Activated T-cell treated with anti-CD3 and anti-CD28 coated beads, Interleukin-2, amount 50 U/mL, for 72 hours (primary cell): ENCODE measurements at places on chromosomes 2 and 18. TPM values are rescaled to one million over a fixed set of nuclear protein-coding genes. Genes with fewer than 3 reads are reported as not detected.

- H3K36me3 ChIP-seq: peaks cover 2% of the 10 kb centered on the region
- peak overlapping the region; percentile 93 for H3K4me3 ChIP-seq
- H3K27me3 ChIP-seq: peaks cover 4% of the 10 kb centered on the region
- no peak overlapping the region for H3K27ac ChIP-seq
- H3K4me1 ChIP-seq: peaks cover 40% of the 10 kb centered on the region
Observed at GRCh38 chr2:73212448-73213176, 1.4 kb upstream of the SMYD5 start.

Gene ALKAL2
- total RNA-seq: 0.60 TPM

Gene ACVR1
- total RNA-seq: 29.7 TPM

Gene RAB6C
- total RNA-seq: not detected

GRCh38 chr2:48929571-48930301, 174.2 kb upstream of the LHCGR start:
- H3K27me3 ChIP-seq: no peaks in the 10 kb centered on the region
- no peak for DNase-seq

DNA sequence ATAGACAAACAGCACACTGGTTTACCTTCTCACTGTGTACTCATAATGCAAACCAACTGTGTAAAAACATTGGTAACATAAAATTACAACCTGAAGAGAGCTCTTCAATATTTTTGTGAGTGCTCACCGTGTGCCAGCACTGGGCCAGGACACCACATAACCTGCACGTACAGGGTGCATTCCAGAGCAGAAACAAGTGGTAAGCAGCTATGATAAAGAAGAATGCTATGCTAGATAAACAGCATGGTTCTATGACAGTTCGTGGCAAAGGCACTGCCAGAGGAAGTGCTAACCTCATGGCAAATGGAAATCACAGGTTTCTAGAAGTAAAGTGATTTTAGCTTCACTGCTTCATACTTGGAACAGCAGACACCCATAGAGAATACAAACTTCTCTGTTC, 343.5 kb downstream of the MTX2 start:
- no peak overlapping the region for H3K27ac ChIP-seq
- no peak for DNase-seq
- no peak overlapping the region for H3K4me3 ChIP-seq
- H3K27me3 ChIP-seq: peaks cover 28% of the 10 kb centered on the region

DNA sequence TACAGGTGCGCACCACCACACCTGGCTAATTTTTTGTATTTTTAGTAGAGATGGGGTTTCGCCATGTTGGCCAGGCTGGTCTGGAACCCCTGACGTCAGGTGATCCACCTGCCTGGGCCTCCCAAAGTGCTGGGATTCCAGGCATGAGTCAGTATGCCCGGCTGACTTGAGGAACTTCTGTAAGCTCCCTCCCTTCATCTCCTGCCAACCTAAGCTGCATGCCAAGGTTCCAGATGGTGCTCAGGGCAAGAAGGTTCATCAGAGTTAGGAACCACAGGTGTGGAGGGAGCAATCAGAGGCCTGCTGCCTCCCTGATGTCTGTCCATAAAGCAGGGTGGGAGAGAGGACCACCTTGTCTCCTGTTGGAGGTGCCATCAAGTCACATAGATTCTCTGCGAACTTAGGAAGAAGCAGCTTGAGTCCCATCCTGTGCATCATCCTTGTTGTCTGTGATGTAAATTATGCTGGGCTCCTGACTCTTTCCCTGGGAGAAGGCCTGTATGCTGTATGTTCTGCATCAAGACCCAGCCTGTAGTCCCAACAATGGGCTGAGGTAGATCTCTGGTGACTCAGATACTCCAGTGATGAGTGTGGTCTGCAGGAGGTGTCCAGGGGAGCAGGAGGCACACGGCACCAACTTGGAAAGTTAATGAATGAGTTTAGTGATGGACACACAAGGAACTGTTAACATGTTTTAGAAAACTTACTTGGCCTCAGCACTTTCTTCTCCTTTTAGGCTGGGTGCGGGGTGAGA, 53.1 kb downstream of the TMEM17 start:
- no peak overlapping the region for H3K27ac ChIP-seq
- H3K4me1 ChIP-seq: no peaks in the 10 kb centered on the region
- H3K27me3 ChIP-seq: peaks cover 11% of the 10 kb centered on the region
- H3K36me3 ChIP-seq: no peaks in the 10 kb centered on the region
- H3K4me3 ChIP-seq: no peak overlapping the region

GRCh38 chr2:17646838-17647701, 106.5 kb downstream of the SMC6 start:
- H3K27ac ChIP-seq: no peak overlapping the region
- DNase-seq: no peak
- H3K4me3 ChIP-seq: no peak overlapping the region

GRCh38 chr2:205585449-205586383, 96.6 kb upstream of the NRP2 start:
- H3K27me3 ChIP-seq: peaks cover 6% of the 10 kb centered on the region
- H3K4me3 ChIP-seq: no peak overlapping the region
- no peaks in the 10 kb centered on the region for H3K36me3 ChIP-seq
- no peaks in the 10 kb centered on the region for H3K4me1 ChIP-seq
- H3K27ac ChIP-seq: no peak overlapping the region

DNA sequence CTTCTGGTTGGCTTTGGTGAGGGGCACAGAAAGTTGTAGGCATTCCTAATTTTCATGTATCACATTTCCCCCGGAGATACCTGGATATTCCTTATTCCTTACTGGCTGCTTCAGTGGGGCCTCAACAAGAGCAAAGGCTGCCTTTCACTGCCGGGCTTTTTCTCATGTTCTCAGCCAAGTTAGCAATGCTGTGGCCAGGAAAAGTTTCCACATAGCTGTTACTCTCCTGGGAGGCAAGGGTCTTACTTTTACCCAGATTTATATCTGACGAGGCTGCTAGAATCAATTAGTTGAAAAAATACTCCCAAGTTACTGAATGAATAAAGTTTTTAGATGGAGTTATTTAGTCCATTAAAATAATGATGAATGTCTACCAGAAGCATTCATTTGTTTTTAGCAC, 230.5 kb downstream of the ZNF407 start:
- peaks cover 8% of the 10 kb centered on the region for H3K4me1 ChIP-seq
- H3K36me3 ChIP-seq: peaks cover 2% of the 10 kb centered on the region
- H3K27ac ChIP-seq: no peak overlapping the region

DNA sequence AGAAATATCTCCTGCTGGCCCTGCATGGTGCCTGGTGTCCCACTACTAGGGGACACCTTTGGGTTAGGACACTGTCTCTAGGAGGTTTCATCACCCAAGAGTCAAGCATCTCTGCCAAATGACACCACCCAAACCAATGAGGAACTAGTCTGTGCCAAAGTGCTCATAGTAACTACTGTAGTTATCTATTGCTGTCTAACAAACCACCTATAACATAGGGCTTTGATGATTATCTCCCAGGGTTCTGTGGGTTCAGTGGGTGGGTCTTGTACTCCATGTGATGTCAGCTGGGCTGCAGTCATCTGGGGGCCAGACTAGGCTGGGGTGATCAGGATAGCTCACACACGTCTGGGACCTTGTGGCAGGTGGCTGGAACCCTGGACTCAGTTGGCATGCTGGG, 59.8 kb downstream of the EPAS1 start:
- no peak for DNase-seq
- H3K4me1 ChIP-seq: peaks cover 24% of the 10 kb centered on the region
- H3K27me3 ChIP-seq: no peaks in the 10 kb centered on the region
- H3K27ac ChIP-seq: no peak overlapping the region
- H3K36me3 ChIP-seq: no peaks in the 10 kb centered on the region

DNA sequence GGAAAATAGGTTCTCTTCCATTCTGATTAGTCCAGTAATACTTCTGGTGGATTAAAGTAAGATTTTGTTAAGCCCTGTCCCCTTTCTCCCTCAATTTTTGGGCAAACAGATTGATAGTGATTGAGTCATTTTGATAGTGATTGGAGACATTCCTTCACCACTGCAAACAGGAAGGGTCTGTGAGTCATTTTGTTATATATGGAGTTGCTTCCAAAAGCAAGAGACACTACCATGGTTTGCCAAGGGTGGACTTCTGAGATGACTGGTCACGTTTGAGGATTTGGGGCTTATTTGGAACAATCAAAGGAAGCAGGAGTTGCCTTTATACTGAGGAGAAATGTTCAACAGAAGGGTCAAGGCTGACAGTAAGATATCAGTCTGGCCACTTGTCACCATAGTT, 249.9 kb downstream of the PARD3B start:
- no peak overlapping the region for H3K4me3 ChIP-seq
- no peaks in the 10 kb centered on the region for H3K4me1 ChIP-seq
- no peak overlapping the region for H3K27ac ChIP-seq
- no peaks in the 10 kb centered on the region for H3K27me3 ChIP-seq

DNA sequence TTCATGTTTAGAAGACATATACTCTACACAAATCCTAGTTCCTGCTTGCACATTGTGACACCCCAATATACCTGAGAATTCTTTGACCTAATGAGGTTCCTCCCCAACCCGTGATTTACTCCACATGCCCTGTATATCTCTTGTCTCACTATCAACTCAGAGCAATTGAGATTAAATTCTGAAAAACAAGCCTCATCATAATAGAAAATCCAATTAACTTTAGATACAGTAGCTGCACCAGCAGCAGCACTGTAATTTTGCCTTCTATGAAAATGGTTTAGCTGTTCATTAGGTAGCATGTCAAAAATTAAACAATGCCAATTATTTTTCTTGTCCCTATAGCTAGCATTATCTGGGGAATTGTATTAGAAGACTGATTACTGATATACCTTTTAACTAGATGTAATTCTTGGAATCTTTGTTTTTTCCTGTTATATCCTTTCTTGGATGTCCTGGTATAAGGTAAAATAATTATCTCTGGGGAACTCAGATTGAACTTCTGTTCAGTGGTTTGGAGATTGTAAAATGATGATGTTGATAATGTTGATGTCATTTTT, 218.9 kb upstream of the TANK start:
- no peaks in the 10 kb centered on the region for H3K27me3 ChIP-seq
- peak overlapping the region; percentile 71 for H3K27ac ChIP-seq
- H3K4me1 ChIP-seq: peaks cover 27% of the 10 kb centered on the region

Gene ALPI
- not detected for total RNA-seq

DNA sequence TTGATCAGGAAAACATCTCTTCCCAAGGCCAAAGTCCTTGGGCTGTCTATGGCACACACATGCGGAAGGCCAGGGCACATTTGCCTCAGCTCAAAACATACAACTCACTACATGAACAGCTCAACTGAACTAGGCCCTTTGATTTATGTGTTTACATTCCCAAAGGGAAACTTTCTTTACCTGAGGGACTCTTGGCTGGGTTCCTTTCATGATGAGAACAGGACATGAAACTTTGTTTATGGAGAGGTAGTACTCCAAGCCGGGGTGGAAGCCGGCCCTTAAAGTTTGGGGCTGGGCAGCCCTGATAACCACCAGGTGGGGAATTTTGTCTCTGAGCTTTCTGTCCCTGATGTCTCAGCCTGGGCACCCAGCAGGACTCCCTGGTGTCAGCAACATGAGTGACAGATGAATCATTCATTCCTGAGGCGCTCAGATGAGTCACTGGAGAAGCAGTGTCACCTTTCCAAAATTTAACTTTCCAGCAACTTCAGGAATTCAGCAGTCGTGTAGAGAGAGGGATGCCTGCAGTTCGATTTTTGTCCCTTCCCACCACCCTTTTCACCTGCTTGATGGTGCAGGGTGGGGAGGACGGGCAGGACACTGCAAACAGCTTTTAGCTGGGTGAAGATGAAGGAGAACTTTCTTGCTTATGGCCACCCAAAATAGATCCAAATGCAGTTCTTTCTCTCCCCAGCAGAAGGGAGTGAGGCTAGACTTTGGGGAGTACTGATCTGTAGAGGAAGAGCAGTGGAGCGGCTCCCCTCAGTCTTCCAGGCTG, 331.6 kb downstream of the DYSF start:
- H3K27me3 ChIP-seq: peaks cover 7% of the 10 kb centered on the region
- H3K27ac ChIP-seq: no peak overlapping the region
- no peaks in the 10 kb centered on the region for H3K4me1 ChIP-seq
- no peak overlapping the region for H3K4me3 ChIP-seq
- H3K36me3 ChIP-seq: no peaks in the 10 kb centered on the region

Gene KYNU
- 0.35 TPM for total RNA-seq

DNA sequence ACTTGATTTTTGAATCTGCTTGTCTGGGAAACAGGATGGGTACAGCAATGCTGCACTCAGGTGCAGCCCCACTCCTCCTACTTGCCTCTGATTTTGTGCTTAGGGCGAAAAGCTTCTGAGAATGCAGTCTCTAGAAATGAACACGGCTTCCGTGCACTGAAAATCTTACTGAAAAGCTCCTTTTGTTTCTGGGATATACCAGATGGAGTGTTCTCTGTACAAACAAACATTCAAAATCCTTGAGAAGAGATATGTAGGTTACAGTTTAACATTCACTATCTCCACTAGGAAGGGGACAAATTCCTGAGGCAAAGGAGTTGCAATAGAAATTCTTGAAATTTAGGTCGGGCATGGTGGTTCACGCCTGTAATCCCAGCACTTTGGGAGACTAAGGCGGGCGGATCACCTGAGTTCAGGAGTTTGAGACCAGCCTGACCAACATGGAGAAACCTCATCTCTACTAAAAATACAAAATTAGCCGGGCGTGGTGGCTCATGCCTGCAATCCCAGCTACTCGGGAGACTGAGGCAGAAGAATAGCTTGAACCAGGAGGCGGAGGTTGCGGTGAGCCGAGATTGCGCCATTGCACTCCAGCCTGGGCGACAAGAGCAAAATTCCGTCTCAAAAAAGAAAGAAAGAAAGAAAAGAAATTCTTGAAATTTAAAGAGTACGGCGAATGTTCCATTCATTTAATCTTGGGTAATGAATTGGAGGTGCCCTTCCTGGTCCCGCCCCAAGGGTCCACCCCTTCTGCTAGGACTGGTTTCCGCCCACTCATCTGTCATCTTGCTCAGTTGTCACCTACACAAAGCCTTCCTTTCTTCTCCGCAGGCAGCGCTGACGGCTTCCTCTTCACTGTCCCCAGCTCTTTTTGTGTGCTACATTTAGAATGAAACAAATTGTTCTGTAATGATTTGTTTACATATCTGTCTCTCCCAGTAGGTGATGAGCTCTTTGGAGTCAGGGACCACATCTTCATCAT, 92.4 kb downstream of the SOCS6 start:
- peaks cover 5% of the 10 kb centered on the region for H3K4me1 ChIP-seq
- DNase-seq: no peak
- no peak overlapping the region for H3K4me3 ChIP-seq
- H3K27me3 ChIP-seq: peaks cover 9% of the 10 kb centered on the region
- no peak overlapping the region for H3K27ac ChIP-seq
- H3K36me3 ChIP-seq: no peaks in the 10 kb centered on the region

- peaks cover 6% of the 10 kb centered on the region for H3K36me3 ChIP-seq
- peak; percentile 50 for DNase-seq
- H3K4me3 ChIP-seq: peak overlapping the region; percentile 83
- peaks cover 55% of the 10 kb centered on the region for H3K4me1 ChIP-seq
Observed at GRCh38 chr2:85887566-85888019, 1.2 kb downstream of the ST3GAL5 start.

Gene GPR55
- total RNA-seq: 9.8 TPM

GRCh38 chr18:21277578-21277977, 35.5 kb downstream of the GREB1L start:
- H3K4me1 ChIP-seq: no peaks in the 10 kb centered on the region
- H3K27ac ChIP-seq: no peak overlapping the region
- H3K36me3 ChIP-seq: peaks cover 2% of the 10 kb centered on the region
- no peak for DNase-seq
- H3K4me3 ChIP-seq: no peak overlapping the region

GRCh38 chr2:3102922-3103569, 274.6 kb downstream of the EIPR1 start:
- H3K27ac ChIP-seq: no peak overlapping the region
- DNase-seq: no peak
- H3K4me1 ChIP-seq: peaks cover 7% of the 10 kb centered on the region
- H3K27me3 ChIP-seq: peaks cover 13% of the 10 kb centered on the region
- H3K36me3 ChIP-seq: no peaks in the 10 kb centered on the region

Gene DPP10
- not detected for total RNA-seq

Gene EPC2
- 33.2 TPM for total RNA-seq

- peaks cover 48% of the 10 kb centered on the region for H3K4me1 ChIP-seq
- no peaks in the 10 kb centered on the region for H3K27me3 ChIP-seq
- no peak for DNase-seq
- no peak overlapping the region for H3K4me3 ChIP-seq
- no peak overlapping the region for H3K27ac ChIP-seq
- peaks cover 58% of the 10 kb centered on the region for H3K36me3 ChIP-seq
Observed at GRCh38 chr2:105893011-105893995, 148.6 kb downstream of the NCK2 start.

Gene NYAP2
- total RNA-seq: not detected
